ENCODE measurements at places on chromosomes 7 and 10. TPM values are rescaled to one million over a fixed set of nuclear protein-coding genes. Genes with fewer than 3 reads are reported as not detected.

Gene MALSU1
- total RNA-seq = 87.3 TPM

Gene NSMCE4A
- total RNA-seq = 19.8 TPM

Gene POM121L12
- not detected for total RNA-seq

Gene ZNF3
- 21.6 TPM for total RNA-seq

Gene TMEM176A
- total RNA-seq = not detected

Gene GPC2
- total RNA-seq = 0.57 TPM

Gene NUTM2A
- not detected for total RNA-seq

Gene SEMA3E
- total RNA-seq = not detected

Gene TWIST1
- 47.1 TPM for total RNA-seq

Gene PTPRN2
- total RNA-seq = 0.15 TPM

Gene MRC1
- total RNA-seq = not detected

Gene CYP2C19
- total RNA-seq = not detected

Gene NEBL
- not detected for total RNA-seq

Gene ARMC3
- not detected for total RNA-seq

Gene FAM13C
- total RNA-seq = not detected

Gene COL26A1
- not detected for total RNA-seq

Gene FAM131B
- 0.70 TPM for total RNA-seq

Gene UFSP1
- 5.4 TPM for total RNA-seq

Gene PRTFDC1
- 12.7 TPM for total RNA-seq

Gene CPVL
- total RNA-seq = not detected

Gene PAX4
- total RNA-seq = not detected

Gene FAM25A
- not detected for total RNA-seq

Gene HNRNPF
- 163 TPM for total RNA-seq

Gene HEPACAM2
- not detected for total RNA-seq

Gene PLEKHS1
- total RNA-seq = not detected

Gene PROSER2
- 1.8 TPM for total RNA-seq

Gene EBF3
- total RNA-seq = 0.11 TPM

Gene ATE1
- 21.0 TPM for total RNA-seq

Gene MBL2
- total RNA-seq = not detected

Gene CALY
- total RNA-seq = not detected

Gene UCMA
- total RNA-seq = not detected

Gene EIF3A
- 140 TPM for total RNA-seq

Gene SMKR1
- not detected for total RNA-seq

Gene AOC1
- total RNA-seq = not detected

Gene DYDC2
- total RNA-seq = not detected

Gene RSU1
- 188 TPM for total RNA-seq

Gene RBP4
- not detected for total RNA-seq

Gene PGAM1
- 594 TPM for total RNA-seq

Gene CNTNAP2
- total RNA-seq = not detected

Gene SEMA3C
- 53.1 TPM for total RNA-seq

Gene ZNF503
- 9.8 TPM for total RNA-seq

Gene SLC18A3
- not detected for total RNA-seq

Gene PRPS1L1
- total RNA-seq = not detected

Gene MYPN
- total RNA-seq = 74.2 TPM

Gene BTBD16
- not detected for total RNA-seq

Gene HDAC9
- total RNA-seq = 29.2 TPM

Gene CRTAC1
- total RNA-seq = not detected

Gene SEMA3D
- 19.8 TPM for total RNA-seq

Gene TET1
- total RNA-seq = 2.1 TPM

Gene PDE6C
- not detected for total RNA-seq

Gene ITGB8
- not detected for total RNA-seq

Gene PGAM2
- not detected for total RNA-seq

Data from HFFc6 (cell line).